CMK (cell line): ENCODE measurements at places on chromosomes 1 and 21.

- DNase-seq: no peak
These were observed 17.7 kb downstream of the RGS8 start for GRCh38 chr1:182666706-182667105.

DNA sequence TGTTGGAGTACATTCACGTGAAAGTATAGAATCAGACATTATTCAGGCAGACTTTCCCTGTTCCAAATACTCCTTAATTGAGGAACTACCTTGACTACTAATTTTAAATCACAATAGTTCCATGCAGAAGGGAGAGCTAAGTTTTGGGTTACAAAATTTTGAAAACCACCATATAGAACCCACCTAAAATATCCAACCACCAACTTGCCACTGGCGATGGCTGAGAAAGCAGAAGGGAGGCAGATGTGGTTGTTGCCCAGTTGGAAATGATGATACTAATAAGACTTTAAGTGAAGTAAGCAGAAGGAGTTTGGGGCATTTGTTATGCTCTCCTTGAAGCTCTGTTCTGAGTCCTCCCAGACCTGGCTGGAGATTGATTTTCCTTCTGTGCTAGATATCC lies 190.7 kb downstream of the HLX start:
- DNase-seq: no peak

DNA sequence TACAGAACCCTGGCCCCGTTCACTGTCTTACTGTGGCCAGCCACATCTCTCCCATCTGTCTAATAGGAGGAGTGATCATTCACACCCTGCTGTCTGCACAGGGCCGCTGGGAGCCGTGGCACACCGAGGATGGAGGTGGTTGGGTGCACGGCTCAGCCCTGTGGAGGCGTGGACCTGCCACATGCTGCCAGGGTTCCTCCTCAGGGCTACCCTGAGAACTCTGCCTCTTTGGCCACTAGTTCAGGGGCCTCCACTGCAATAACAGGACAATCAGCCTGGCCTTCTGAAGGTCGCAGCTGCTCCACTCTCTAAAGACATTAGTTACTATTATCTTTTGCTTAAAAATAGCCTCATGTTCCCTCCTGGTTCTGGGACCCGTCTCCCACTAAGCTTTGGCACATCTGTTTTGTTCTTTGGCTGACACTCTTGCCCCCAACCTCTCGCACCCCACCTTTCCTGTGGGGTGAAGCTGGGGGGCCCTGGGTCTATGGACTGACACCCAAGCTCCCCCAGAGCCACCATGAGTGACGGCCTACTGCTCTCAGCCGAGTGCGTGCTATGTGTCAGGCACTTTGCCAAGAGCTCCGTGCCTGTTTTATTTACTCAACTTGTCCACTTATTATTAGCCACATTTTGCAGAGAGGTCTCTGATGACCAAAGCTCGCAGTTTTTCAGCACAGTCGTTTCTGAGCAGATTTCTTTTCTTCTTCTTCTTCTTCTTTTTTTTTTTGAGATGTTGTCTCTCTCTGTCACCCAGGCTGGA lies 66.3 kb downstream of the ARHGEF10L start:
- DNase-seq: no peak

DNA sequence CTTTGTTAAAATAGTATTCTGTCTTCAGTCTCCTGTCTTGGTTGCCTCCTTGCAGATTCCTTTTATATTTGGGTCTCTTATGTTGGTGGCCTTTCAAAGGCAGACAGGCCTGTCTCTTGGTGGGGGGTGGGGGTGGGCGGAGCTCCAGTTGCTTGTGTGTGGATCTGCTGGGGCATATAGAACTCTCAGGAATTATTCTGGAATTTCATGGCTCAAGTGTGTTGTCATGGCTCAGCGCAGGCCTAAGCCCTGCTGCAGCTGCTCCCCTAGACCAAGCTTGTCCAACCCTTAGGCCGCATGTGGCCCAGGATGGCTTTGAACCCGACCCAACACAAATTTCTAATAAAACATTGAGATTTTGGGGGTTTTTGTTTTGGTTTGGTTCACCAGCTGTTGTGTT lies 8.0 kb downstream of the C1orf35 start:
- no peak for DNase-seq

GRCh38 chr1:167440776-167441175 lies 77.6 kb downstream of the CD247 start:
- DNase-seq: no peak

GRCh38 chr1:101003012-101003650 lies 22.5 kb downstream of the DPH5 start:
- no peak for DNase-seq

DNA sequence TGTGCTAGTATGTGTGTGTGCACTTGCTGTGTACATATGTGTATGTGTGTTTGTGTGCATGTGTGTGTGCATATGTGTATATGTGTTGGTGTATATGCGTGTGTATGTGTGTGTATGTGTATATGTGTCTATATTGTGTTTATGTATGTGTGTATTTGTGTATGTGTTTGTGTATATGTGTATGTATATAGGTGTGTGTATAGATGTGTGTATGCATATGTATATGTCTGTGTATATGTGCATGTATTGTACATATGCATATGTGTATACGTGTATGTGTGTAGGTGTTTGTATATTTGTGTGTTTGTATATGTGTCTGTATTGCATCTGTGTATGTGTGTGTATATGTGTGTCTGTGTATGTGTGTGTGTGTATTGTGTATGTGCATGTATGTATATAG lies 59.1 kb downstream of the EDN2 start:
- no peak for DNase-seq

GRCh38 chr1:45864167-45865106 lies 61.0 kb downstream of the MAST2 start:
- DNase-seq: no peak

DNA sequence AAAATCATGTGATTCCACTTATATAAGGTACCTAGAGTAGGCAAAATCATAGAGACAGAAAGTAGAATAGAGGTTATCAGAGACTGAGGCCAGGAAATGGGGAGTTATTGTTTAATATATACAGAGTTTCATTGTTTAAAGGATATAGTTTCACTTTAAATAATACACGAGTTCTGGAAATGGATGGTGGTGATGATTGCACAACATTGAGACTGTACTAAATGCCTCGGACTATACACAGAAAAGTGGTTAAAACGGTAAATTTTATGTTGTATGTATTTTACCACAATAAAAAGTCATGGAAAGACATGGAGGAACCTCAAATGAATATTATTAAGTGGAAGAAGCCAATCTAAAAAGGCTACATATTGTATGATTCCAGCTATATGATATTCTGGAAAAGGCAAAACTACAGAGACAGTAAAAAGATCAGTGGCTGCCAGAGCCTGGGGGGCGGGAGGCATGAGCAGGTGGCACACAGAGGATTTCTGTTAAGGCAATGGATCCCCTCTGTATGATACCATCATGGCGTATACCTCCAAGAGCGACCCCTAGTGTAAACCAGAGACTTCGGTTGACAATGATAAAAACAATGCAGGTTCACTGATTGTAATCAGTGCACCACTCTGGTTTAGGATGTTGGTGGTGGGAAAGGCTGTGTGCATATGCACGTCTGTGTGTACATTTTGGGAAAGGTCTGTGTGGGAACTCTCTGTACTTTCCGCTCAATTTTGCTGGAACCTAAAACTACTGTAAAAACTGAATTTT lies 7.5 kb downstream of the C1orf198 start:
- no peak for DNase-seq

DNA sequence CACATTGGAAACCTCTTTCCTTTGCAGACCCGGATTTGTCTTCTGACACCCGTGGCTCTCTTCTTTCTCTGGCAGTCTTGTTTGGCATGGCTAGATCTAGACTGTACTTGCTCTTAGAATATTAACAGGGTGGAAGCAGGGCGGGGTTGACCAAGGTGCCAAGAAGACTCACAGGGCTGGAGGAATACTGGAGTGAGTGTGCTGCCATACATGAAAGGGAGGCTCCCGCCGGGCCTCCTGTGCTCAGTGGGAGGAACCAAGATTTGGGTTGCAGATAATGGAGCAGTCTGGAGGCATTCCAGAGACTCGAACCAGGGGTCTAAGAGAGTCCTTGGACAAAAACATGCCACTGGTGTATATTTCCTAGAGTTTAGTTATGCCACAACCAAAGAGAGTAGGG lies 27.6 kb upstream of the SNX27 start:
- DNase-seq: no peak

GRCh38 chr1:87888446-87888845 lies 559.8 kb downstream of the LMO4 start:
- DNase-seq: no peak

DNA sequence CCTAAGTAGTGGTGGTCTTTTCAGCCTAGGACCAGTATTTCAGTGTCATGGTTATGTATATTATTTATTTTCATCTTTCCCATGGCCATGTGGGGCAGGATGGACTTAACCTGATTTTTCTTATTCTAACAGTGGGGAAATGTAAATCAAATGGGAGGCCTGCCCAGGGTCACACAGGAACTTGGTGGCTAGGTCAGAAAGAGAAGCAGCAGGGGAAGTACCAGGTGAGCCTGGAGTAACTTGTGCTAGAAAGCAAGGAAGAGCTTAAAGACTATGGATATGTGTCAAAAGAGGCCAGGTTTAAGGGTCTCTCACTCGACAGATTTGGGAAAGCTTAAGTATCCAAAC lies 936 bp downstream of the ZFP69B start:
- no peak for DNase-seq

GRCh38 chr1:12196641-12197482 lies 30.1 kb downstream of the TNFRSF1B start:
- DNase-seq: no peak

DNA sequence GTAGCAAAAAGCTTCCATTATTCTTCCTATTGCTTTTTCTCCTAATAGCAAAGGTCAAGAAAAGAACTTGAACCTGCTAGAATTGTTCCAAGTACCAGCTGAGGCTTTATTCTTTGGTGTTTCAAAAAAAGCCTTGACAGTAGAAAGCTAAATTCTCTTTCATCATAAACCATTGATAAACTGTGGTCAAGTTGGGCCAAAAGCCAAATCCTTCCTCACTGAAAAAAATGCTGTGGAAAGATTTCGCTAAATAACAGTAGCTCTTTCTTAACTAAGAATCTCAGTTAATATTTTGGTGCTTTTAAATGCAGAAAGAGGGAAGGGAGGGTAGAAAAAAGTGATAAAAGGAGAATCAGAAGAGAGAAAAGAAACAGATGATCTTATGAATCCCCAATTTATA lies 14.0 kb upstream of the JAM2 start:
- no peak for DNase-seq

DNA sequence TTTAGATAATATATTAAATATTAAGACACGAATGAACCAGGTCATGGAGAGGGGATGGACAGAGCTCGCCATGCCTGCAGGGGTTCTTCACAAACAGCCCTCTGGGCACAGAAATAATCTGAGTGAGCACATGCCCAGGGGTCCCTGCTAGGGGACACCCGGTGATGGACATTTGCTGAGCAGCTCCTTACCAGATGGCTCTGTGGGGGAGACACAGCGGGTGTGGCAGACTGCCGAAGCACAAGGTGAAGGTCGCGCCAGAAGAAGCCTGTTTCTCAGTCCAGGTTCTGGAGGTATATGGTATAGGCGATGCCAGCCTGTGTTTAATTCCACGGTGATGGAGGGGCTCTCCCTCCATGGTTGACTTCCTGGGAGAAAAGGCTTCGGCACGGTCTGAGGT lies 9.6 kb downstream of the TRABD2B start:
- DNase-seq: no peak

GRCh38 chr1:35637401-35637809 lies 3.9 kb downstream of the PSMB2 start:
- no peak for DNase-seq

GRCh38 chr21:39083377-39084008 lies 99.8 kb downstream of the PSMG1 start:
- no peak for DNase-seq

DNA sequence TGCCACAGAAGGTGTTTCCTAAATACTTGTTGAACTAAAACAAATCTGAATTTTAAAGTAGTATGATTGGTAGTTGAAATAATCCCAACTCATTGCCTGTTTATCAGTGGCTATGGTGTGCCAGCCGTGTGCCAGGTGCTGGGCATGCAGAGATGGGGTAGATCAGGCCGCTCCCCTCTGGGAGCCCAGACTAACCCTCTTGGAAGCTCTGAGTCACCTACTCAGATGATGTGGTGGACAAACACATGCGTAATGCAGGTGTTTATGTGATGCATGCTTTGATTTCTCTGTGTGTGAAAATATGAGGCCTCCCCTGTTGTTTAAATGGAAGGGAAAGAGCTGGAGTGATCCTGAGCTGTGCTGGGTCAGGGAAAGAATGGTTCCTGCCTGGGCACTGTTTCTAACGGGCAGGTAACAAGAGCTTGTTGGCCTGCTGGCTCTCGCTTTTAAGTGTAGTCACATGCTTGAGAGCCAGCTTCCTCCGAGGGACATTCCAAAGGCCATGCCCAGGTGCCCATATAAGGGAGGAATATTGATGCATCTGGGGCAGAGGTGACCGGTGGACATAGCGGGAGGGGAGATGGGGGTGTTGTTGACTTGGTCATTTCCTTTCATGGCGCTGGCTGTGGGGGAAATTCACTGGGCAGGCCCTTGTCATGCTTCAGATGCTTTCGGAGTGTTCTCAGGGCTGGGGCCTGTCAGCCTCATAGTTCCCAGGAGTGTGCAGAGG lies 10.2 kb downstream of the MFN2 start:
- DNase-seq: no peak

DNA sequence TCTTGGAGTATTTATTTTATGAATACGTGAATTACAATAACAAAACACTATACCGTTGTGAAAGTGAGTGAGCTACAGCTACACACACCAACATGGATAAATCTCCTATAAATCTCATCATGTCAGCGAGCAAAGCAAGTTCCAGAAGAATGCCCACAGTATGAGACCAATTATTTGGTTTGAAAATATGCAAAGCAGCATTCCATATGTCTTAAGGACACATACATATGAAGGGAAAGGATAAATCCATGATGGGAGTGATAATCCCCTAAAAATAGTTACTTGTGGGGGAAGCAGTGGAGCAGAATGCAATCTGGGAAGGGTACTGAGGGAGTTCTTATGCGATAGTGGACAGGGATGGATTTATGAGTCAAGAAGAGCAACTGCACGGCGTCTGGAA lies 261.3 kb downstream of the DISC1 start:
- no peak for DNase-seq

DNA sequence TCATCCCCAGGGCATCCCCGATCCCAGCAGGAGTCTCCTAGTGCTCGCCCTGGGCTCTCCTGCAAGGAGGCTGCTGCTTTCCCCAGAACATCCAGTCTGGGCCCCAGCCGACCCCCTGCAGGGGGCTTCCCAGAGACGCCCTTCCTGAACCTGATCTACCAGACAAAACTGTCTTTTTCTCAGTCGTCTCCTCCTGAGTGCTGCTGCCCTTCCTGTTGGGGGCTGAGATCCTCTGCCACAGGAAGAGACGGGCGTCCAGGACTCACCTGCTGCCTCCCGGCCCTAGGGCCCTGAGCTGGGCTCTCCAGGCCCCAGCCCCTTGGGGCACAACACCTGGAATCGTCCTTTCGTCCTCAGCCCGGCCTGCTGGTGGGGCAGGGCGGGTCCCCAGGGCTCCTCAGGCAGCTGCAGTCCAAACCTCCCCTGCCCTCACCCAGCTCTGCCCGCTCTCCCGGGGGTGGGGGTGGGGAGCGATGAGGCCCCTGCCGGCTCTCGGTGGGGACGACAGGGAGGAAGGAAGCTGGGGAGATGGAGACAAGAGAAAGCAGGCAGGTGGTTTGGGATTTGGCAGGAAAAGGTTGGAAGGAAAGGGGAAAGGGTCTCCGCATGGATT lies 36.9 kb downstream of the TP73 start:
- DNase-seq: no peak

GRCh38 chr21:42858185-42858847 lies 21.0 kb downstream of the WDR4 start:
- DNase-seq: no peak
